Activated T-helper 1 cell treated with anti-CD3 and anti-CD28 coated beads, Interleukin-12 subunit alpha, Interleukin-12 subunit beta, Interleukin-2, Interleukin-4 antibody, amounts not matched to agents 30 ng/mL and 10 ng/mL and 1 ng/mL, durations not matched to agents 14 hours and 24 hours and 36 hours (primary cell): ENCODE measurements at places on chromosomes 1 and 21.
A peak's percentile ranks its signal among the peaks of the same experiment; 100 is the strongest.

DNA sequence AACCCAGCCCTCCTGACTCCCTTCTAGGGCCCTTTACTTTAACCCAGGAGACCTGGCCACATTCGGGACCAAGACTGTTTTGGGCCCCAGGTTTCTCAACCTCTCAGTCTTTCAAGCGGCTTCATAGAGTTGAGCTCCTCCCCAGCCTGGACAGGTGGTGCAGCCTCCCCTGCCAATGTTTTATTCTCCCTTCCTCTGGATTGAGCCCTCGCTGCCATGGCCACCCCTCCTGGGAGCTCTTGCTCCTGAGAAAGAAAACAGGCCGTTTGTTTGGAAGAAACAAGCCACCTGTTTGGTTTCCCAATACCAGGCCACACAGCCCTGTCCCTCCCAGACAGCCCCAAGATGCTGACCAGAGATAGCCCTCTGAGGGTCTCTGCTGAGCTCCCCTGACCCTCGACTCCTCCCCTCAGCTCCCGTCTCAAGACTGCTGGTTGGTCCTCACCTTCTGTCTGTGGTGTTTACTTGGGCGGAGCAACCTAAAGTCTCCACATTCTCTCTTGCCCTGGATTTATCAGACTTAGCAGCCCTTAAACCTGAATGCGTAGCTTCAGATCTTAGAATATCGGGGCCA, 3.3 kb downstream of the TMEM51 start:
- peaks cover 3% of the 10 kb centered on the region for H3K36me3 ChIP-seq
- no peak for DNase-seq
- H3K27me3 ChIP-seq: peaks cover 23% of the 10 kb centered on the region
- peak overlapping the region; percentile 19 for H3K4me3 ChIP-seq
- H3K4me1 ChIP-seq: peaks cover 24% of the 10 kb centered on the region

GRCh38 chr1:23810818-23811540, 10.4 kb upstream of the GALE start:
- peak; percentile 45 for DNase-seq
- H3K27me3 ChIP-seq: no peaks in the 10 kb centered on the region
- H3K4me3 ChIP-seq: no peak overlapping the region
- no peak overlapping the region for H3K27ac ChIP-seq
- peaks cover 20% of the 10 kb centered on the region for H3K36me3 ChIP-seq

DNA sequence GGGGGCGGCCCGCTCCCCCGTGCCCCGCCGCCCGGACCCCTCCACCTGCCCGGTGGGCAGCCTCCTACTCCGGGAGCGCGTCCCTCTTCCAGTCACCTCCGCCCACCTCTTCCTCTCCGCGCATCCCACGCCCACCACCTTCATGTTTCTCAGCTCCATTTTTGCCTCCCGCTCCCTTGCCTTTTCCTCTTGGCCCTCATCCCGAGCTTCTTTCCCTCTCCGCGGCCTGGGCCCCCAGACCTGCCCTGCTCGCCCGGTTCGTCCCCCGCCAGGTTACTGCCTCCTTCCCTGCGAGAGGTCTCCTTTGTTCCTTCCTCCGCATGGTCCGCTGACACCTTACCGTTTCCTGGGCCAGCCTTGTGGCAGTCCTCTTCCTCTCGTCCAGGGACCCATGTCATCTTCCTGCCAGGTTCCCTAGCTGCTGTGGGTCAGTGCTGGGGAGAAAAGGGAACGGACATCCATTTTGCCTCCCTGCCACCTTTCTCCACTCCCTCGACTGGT, 563 bp downstream of the QSOX1 start:
- H3K4me1 ChIP-seq: peaks cover 44% of the 10 kb centered on the region
- peak overlapping the region; percentile 94 for H3K27ac ChIP-seq
- H3K4me3 ChIP-seq: peak overlapping the region; percentile 87
- peaks cover 4% of the 10 kb centered on the region for H3K27me3 ChIP-seq
- no peaks in the 10 kb centered on the region for H3K36me3 ChIP-seq

- H3K4me1 ChIP-seq: no peaks in the 10 kb centered on the region
- no peaks in the 10 kb centered on the region for H3K27me3 ChIP-seq
- H3K27ac ChIP-seq: no peak overlapping the region
- H3K36me3 ChIP-seq: no peaks in the 10 kb centered on the region
- no peak for DNase-seq
Observed at GRCh38 chr21:27674041-27674615, 707.2 kb upstream of the ADAMTS5 start.

GRCh38 chr1:211944733-211945500, 90.4 kb downstream of the INTS7 start:
- no peaks in the 10 kb centered on the region for H3K27me3 ChIP-seq
- no peak overlapping the region for H3K4me3 ChIP-seq
- no peak for DNase-seq
- peaks cover 37% of the 10 kb centered on the region for H3K36me3 ChIP-seq
- peaks cover 11% of the 10 kb centered on the region for H3K4me1 ChIP-seq

DNA sequence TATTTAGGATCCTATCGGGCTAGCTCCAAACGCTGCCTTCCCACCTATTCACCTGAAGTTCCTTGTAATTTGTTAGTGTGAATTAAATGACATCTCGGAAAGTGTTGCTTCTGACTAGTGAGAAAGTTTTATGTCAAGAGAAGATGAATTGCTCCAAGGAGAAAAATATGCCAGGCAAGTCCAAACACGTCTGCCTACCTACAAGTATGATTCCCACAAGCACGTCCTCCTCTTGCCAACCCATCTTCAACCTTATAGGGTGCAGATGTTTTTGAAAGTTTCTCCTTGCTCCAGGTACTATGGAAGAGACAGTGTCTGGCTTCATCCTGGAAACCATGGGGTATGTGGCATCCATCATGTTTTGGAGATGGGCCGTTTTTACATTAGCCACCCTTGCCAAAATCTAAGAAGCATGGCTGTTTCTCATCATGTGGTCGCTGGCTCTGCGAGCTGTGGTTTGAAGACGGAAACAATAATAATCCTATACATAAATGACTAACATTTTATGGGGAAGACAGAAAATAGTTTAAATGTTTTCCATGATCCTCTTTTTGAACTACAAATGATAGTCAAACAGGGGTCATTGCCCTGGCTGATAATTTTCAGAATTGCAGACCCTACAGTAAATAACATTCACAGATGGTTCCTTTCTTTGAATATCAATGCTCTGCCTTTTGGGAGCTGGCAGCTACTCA, 505.8 kb downstream of the SMYD3 start:
- no peaks in the 10 kb centered on the region for H3K36me3 ChIP-seq
- no peaks in the 10 kb centered on the region for H3K27me3 ChIP-seq
- no peak overlapping the region for H3K27ac ChIP-seq

DNA sequence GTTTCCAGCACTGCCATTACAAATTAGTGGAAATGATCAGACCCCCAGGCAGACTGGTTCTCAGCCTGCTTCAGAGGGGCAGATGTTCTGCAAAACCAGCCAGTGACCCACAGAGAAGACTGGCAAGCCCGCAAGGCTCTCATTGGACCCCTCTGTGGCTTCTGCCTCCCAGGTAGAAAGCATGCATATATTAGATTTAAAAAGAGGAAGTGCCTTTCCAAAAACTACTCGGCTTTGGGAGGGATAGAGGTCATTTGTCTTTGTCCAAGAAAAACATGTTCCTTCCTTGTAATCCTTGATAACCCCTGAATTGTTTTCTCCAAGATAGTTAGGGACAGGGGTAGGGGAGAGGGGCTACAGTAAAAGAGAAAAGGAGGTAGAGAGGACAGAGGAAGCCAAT, 11.8 kb downstream of the HIVEP3 start:
- peaks cover 56% of the 10 kb centered on the region for H3K4me1 ChIP-seq
- H3K27me3 ChIP-seq: peaks cover 6% of the 10 kb centered on the region
- H3K27ac ChIP-seq: no peak overlapping the region
- H3K36me3 ChIP-seq: peaks cover 18% of the 10 kb centered on the region

DNA sequence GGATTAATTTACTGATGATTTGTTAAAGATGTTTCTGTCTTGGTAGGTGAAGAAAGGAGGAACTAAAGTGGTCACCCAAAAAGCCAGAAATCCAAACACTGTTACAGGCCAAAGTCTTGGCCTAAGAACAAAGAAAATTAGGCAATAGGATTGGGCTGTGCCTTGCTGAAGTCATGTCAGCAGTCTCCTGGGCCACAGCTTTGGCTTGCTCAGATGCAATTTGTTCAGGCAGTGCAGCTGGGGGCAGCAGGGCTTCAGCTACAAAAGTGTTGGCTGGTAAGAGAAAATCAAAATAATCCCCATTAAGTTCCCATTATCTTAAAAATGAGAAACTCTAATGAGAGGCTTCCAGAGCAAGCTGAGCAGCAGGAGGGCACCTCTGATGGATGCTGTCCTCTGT, 14.0 kb upstream of the RAP1A start:
- DNase-seq: no peak
- H3K27ac ChIP-seq: peak overlapping the region; percentile 80
- no peaks in the 10 kb centered on the region for H3K27me3 ChIP-seq
- H3K4me1 ChIP-seq: peaks cover 69% of the 10 kb centered on the region
- peaks cover 31% of the 10 kb centered on the region for H3K36me3 ChIP-seq
- H3K4me3 ChIP-seq: no peak overlapping the region

GRCh38 chr1:17542645-17543044, 3.1 kb downstream of the ARHGEF10L start:
- no peak overlapping the region for H3K27ac ChIP-seq
- peaks cover 29% of the 10 kb centered on the region for H3K27me3 ChIP-seq
- no peaks in the 10 kb centered on the region for H3K36me3 ChIP-seq
- no peak overlapping the region for H3K4me3 ChIP-seq
- no peak for DNase-seq

- no peaks in the 10 kb centered on the region for H3K36me3 ChIP-seq
- no peak overlapping the region for H3K4me3 ChIP-seq
- H3K27me3 ChIP-seq: peaks cover 47% of the 10 kb centered on the region
- DNase-seq: no peak
- no peaks in the 10 kb centered on the region for H3K4me1 ChIP-seq
Observed at GRCh38 chr1:220783453-220783852, 3.3 kb upstream of the MTARC1 start.

DNA sequence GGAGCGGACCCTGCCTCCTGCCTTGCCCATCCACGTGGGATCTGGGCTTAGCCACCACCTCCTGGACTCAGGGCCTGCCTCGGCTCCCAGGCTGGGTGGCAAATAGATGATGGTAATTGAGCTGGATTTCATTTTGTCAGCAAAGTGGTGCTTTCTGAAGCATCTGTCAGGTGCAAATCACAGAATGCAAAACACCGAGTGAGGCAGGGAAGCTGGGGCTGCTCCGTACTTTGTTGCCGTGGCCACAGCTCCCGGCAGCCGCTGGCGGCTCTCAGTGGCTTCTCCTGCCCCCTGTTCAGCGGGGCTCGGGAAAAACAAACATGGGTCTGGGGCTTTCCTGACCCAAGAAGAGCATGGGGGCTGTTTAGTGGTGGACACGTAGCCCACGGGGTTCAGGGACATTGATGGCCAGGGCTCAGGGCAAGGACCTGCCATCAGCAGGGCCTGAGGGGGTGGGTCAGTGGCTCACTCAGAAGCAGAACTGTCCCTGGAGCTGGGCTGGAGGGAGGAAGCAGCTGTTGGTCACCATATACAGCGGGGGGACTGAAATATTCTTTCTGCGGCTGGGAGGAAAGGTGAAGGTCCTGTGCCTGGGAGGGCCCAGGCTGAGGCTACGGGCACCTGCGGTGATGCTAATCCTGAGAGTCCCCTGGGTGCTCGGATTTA, 130.0 kb upstream of the VAMP3 start:
- H3K27me3 ChIP-seq: no peaks in the 10 kb centered on the region
- DNase-seq: no peak
- no peak overlapping the region for H3K4me3 ChIP-seq

DNA sequence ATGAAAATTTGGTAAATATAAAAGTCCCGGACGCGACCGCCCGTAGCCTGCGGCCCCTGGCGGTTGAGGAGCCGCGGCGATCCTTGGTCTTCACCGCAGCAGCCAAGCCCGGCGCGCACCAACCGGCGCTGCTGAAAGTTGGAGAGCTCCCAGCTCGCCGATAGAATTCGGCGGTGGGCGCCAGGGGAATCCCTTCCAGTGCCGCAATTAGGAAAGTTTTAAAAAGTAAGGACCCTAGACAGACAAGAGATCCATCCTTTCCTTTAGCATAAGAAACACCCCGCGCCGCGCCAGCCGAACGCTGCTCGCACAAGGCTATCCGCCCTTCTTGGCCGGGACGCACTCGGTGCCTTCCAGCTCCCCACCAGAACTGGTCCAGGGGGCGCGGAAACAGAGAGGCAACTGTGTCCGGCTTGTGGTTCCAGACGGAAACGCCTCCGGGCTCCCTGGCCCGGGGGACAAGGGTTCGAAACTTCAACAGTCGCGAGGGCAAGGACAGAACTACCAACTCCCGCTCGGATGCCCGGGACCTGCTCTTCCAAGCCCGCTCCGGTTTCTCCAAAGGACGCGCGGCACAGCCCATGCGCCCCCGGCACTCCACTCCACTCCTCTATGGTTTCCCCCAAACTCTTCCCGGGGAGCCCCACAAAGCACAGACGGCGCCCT, 1.7 kb downstream of the FAM78B start:
- peak overlapping the region; percentile 83 for H3K4me3 ChIP-seq
- no peaks in the 10 kb centered on the region for H3K36me3 ChIP-seq
- DNase-seq: no peak
- H3K4me1 ChIP-seq: peaks cover 16% of the 10 kb centered on the region
- peaks cover 41% of the 10 kb centered on the region for H3K27me3 ChIP-seq

DNA sequence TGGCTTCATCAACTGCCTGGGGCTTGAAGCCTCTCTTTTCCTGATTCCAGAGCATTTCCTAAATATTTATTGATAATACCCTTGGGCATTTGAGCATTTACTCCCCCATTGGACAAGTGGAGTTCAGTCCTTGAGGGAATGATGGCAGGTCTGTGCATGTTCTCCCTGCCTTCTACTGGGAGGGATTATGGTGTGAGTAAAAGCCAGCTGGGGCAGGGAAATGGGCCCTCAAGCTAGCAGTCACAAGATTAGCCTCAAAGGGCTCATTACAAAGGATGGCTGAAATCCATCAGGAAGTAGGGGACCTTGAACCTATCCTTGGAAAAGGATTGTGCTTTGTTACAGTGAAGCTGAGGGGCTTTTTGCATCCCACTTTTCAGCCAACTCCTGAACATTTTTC, 24.2 kb upstream of the OSBPL9 start:
- H3K4me3 ChIP-seq: no peak overlapping the region
- DNase-seq: no peak
- H3K4me1 ChIP-seq: no peaks in the 10 kb centered on the region
- H3K27ac ChIP-seq: no peak overlapping the region
- no peaks in the 10 kb centered on the region for H3K36me3 ChIP-seq

GRCh38 chr1:107689159-107689558, 275.8 kb downstream of the VAV3 start:
- H3K4me3 ChIP-seq: no peak overlapping the region
- no peak overlapping the region for H3K27ac ChIP-seq
- H3K27me3 ChIP-seq: no peaks in the 10 kb centered on the region
- no peak for DNase-seq

- H3K27ac ChIP-seq: peak overlapping the region; percentile 18
- DNase-seq: no peak
- H3K27me3 ChIP-seq: no peaks in the 10 kb centered on the region
Observed at GRCh38 chr1:153531638-153532037, 4.2 kb downstream of the S100A6 start.

DNA sequence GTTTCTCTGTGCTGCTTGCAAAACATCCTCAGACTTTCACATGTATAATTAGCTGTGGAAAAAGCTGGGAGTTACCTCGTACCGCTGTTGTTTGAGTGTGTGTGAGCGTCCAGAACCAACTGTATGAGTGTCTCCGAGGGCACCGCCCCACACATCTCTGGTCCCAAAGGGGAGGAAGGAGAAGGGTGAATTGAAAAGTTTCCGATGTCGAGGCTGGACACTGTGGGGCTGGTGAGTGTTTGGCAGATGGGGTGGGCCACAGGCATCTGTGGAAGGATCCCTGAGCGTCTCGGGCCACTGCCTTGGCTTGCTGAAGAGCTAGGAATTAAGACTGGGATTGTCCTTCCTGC, 1.2 kb downstream of the ATP2B4 start:
- H3K36me3 ChIP-seq: peaks cover 16% of the 10 kb centered on the region
- peak overlapping the region; percentile 92 for H3K4me3 ChIP-seq
- peaks cover 84% of the 10 kb centered on the region for H3K4me1 ChIP-seq
- H3K27me3 ChIP-seq: no peaks in the 10 kb centered on the region
- H3K27ac ChIP-seq: peak overlapping the region; percentile 86
- no peak for DNase-seq
